ENCODE measurements at places on chromosomes 13 and 19. TPM values are rescaled to one million over a fixed set of nuclear protein-coding genes. Genes with fewer than 3 reads are reported as not detected.

DNA sequence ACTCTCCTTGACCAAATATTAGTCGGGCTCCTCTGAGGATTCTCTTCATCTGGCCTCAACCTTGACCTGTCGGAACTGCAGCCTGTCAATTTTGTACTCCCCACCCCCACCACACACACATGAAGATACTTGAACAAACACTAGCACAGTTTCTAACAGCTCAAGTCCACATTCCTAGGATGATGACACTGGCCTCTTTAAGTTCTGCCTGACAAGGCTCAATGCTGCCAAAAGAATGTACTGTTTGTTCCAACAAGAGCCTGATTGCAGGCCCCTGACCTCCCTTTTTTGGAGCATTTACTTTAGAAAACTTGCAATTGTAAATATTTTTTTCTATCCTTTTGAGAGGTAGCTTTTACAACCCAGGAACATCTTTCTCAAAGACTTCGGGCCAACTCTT lies 169.2 kb upstream of the IRS2 start:
- no peak for DNase-seq

GRCh38 chr19:48367855-48368254 lies 3.7 kb downstream of the SYNGR4 start:
- DNase-seq: no peak

DNA sequence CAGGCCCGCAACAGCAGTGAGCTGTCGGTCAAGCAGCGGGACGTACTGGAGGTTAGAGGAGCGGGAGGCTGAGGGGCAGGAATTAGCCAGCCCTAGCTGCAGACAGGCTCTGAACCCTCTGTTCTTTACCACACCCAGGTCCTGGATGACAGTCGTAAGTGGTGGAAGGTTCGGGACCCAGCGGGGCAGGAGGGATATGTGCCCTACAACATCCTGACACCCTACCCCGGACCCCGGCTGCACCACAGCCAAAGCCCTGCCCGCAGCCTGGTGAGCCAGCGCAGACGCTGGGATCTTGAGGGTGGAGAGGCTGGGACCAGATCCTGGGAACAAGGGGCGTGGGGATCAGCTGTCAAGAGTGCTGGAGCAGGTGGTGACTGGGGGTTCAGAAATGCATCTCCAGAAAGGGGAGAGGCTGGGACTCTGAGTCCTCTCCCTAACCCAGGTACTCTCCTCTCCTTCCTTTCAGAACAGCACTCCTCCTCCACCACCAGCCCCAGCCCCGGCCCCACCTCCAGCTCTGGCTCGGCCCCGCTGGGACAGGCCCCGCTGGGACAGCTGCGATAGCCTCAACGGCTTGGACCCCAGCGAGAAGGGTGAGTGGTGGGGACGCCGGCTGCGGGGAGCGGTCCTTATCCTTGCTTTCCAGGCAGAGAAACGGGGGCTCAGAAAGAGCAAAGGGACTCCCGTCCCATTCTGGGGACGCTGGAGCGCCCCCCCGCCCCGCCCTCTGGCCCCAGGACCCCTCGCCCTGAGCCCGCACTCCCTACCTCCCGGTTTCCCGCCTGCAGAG lies 10.4 kb downstream of the EPS8L1 start:
- no peak for DNase-seq

DNA sequence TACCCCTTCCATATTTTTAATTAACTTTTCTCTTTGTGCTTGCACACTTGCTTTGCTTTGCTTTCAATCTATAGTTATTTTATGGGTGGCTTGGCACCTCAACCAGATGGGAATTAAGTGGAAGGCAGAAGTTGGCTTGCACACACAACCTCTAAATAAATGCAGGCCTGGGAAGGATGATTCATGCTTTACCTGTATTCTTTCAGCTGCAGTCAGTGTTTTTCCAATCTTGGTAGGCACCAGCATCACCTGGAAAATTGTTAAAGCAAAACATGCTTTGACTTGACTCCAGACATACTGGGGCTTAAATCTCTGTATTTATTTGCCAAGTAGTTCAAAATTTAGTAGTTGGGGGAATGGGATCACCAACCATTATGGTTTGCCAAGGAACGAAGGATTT lies 543.0 kb downstream of the GPC6 start:
- no peak for DNase-seq

GRCh38 chr13:43126420-43126819 lies 103.0 kb downstream of the DNAJC15 start:
- DNase-seq: no peak

DNA sequence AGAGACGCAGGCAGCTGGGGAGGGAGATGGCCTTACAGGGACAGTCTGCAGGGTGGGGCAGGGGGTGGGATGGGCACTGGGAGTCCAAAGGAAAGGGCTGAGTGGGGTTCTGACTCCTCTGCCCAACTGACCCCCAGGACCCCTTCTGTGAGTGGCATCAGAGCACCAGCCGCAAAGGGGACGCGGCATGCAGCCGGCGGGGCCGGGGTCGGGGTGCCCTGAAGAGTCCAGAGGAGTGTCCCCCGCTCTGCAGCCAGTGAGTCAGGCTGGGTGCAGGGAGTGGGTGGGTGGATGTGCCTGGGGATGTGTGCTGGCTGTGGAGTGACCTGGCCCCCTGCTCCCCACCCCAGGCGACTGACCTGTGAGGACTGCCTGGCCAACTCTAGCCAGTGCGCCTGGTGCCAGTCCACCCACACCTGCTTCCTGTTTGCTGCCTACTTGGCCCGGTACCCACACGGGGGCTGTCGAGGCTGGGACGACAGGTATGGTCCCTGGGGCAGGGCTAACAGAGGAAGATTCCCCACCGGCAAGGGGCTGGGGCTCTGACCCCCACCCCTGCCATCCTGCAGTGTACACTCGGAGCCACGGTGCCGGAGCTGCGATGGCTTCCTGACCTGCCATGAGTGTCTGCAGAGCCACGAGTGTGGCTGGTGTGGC lies 25.8 kb downstream of the MEGF8 start:
- no peak for DNase-seq

GRCh38 chr13:35879111-35879510 lies 252.1 kb downstream of the DCLK1 start:
- no peak for DNase-seq

DNA sequence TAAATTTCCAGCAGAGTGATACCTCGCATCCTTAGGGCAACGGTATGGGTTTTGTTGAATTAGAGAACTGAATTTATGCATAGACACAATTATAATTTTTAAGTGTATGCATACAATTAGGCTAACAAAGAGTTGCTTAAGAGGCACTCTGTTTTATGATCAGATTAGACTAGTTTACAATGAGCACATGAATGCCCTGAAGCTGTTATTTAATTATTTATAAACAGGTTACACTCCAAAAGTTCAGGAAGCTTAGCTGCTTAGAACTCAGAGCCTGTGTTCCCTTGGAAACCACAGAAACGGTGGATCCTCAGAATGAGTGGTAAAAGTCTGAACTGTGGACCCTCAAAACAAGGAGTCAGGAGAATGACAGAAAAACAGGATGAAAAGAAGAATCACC lies 72.5 kb upstream of the FBXL3 start:
- DNase-seq: no peak

- DNase-seq: no peak
Measured at GRCh38 chr13:80161896-80162295, 179.0 kb downstream of the SPRY2 start.

DNA sequence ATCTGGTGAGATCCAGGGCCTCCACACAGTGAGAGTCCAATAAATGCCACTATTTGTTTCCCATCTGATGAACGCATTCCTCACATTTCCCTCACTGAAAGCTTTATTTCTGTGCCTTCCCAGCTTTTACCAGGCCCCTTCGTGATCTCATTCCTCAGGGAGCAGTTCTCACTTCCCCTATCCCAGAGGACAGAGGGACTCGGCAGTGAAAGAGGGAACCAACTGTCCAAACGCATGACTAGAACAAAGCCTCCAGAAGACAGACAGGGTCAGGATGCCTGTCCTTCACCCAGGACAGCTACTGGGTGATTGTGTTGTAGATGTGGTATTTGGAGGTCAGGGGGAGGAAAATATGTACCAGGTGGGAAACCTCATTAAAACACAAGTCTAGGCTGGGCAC lies 2.0 kb upstream of the ZBTB45 start:
- DNase-seq: no peak

- no peak for DNase-seq
Measured at GRCh38 chr13:42239644-42240043, 32.3 kb upstream of the AKAP11 start.

DNA sequence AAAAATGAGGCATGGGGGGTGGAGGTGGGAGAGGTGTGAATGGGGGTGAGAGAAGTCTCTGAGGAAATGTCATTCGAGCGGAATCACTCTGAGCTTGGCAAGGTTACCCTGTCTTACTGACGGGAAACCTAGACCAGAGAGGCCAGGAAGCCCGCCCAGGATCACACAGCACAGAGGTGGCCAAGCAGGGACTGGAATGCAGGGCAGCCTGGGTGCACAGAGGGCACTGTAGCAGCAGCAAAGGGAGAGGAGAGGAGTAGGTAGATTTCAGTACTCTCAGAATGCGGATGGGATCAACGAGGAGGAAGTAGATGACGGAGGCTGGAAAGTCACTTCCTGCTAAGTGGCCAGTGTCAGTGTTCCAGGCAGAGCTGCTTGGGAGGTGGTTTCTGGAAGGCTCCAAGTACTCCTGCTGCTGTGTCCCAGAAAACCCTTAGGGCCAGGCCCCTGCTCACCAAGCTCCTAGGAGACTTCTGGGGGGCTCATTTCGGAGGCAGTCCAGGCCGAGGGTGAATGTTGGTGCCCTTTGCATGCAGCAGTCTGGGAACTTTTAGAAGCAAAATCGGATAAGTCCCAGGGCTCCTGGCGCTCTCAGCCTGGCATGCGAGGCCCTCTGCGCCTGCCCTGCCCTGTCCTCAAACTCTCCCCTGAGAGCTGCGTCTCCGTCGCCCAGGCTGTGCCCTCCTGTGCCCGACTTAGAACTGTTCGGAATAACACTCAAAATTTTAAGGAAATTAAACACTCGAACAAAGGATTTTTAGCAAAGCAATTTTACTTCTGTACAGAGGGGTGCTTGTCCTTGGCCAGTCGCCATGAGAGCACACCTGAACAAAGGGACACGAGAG lies 33.5 kb downstream of the DNM2 start:
- no peak for DNase-seq

- no peak for DNase-seq
Measured at GRCh38 chr19:34969721-34970120, 5.7 kb upstream of the ZNF792 start.

- no peak for DNase-seq
Measured at GRCh38 chr13:79401259-79402070, 4.6 kb downstream of the RBM26 start.

DNA sequence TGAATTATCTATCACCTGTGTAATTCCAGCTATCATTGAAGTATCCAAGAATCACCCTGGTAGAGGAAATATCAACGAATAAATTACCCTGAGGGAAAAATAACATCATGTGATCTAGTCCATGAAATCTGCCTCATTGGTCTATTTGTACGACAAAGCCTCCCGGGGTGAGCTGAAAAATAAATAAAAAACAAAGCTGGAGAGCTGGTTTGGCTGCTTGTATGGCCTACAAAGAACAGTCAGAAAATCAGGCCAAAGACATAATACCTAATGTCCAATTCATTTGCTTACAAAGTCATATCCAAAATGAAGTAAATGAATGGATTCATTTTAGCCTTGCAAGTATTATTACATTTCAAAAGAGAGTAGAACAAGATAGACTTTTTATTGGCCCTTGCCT lies 449.9 kb downstream of the KLF12 start:
- DNase-seq: no peak

DNA sequence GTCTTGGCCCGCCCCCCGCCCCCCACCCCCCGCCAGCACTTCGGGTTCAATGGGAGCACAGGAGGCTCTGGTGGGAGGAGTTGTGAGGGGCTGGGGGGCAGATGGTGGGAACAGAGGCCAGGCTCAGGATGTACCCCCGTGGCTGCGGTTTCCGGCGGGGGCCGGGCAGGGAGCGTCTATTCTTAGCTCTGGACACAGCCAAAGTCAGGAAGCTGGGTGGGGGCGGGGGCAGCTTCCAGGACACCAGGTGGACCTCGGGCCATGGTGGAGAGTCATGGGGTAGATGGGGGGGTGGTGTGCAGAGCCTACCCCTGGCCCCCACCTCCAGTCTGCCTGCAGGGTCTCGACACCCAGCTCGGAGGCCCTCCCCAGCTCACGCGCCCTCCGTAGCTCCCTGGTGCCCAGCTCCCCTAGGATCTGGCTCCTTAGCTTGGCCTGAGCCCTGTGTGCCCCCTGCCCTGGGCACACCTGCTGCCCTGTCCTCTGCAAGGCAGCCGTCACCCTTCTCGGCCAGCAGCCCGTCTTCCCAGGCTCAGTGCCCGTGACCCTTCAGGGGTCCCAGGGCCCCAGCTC lies 2.2 kb upstream of the TBXA2R start:
- no peak for DNase-seq

- DNase-seq: no peak
Measured at GRCh38 chr13:37131092-37131491, 25.6 kb upstream of the CSNK1A1L start.

DNA sequence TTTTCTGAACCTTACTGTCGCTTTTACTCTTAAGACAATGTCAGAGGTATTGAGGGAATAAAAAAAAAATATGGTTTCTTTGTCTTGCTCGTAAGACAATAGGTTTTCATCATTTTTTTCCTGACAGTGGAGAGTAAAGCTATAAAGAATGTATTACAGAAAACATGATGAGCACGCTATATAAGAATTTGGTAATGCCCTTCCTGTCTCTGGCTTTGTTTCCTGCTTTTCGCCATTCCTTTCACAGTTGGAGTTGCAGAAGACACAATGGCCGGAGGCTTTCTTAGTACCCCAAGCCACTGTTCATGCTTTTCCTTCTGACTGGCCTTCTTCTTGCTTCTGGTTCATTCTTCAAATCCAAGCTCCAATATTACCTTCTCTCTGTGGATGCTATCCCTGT lies 101.0 kb upstream of the DACH1 start:
- DNase-seq: no peak

DNA sequence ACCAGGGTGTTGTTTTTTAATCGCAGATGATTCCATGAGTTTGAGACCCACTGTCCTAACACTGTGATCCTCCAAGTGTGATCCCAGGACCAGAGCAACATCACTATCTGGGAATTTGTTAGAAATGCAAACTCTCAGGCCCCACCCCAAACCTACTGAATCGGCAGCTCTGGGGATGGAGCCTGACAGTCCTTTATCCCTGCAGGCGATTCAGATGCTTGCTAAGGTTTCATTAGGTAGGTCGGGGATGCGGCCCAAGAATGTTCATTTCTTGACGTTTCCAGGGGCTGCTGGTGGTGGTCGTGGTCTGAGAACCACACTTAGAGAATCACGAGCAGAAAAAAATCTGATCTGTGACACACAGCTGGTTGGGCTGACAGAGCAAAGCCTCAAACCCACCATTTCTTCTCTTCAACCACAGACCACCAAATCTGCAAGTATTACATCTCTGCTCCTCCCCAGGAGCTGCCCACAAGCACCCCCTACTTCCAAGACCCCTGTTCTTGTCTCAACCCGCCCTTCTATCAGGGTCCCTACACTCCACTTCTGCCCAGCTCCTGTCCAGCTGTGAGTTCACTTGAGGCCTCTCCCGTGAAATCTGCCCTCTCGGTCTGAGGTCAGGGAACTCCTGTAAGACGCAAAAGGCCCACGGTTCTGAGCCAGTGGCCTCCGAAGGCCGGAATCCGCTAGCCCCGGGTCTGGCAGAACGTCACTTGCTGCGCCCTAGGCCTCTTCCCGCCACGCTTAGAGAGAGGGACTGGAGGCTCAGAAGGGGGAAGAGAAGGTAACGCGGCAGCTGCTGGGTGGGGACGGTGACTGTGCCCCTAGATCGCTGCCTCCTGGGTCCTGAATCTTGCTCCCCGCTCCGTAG lies 1.1 kb upstream of the FARP1 start:
- DNase-seq: peak; percentile 55

The ILF3 gene
- total RNA-seq: 588 TPM

The ZNF492 gene
- total RNA-seq: 0.33 TPM

The PNMA8C gene
- not detected for total RNA-seq

Data from activated CD4-positive, alpha-beta T cell treated with anti-CD3 and anti-CD28 coated beads, Interleukin-2, amount 10 ng/mL, durations not matched to agents 24 days and 14 days (primary cell).